ENCODE measurements at places on chromosomes 1 and 21.

- DNase-seq, result no peak
Observed at GRCh38 chr21:45579383-45580180, 37.3 kb upstream of the SLC19A1 start.

GRCh38 chr1:76137746-76138145 is 63.2 kb downstream of the ST6GALNAC3 start:
- no peak for DNase-seq

DNA sequence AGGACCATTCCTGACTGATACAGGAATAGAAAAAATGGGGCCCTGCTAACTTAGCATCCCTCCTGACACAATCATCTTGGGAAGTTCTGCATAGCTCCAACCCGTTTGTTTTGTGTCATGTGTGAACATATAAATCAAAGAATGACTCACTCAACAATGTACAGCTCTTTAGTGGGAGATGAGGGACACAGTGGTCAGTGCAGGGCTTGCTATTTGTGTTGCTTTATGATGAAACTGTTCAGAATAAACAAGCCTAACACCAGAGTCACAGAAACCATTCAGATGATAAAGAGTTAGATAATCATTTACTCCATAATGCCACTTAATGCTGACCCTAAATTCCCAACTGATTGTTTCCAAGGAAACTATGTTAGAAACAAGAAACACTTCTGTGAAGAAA is 154.2 kb upstream of the ZNHIT6 start:
- DNase-seq, result no peak

GRCh38 chr21:20943561-20943997 is 54.6 kb upstream of the NCAM2 start:
- no peak for DNase-seq

- DNase-seq, result no peak
Observed at GRCh38 chr1:118558933-118559332, 373.9 kb upstream of the SPAG17 start.

Measured in AG08396 (cell line).